ENCODE measurements at places on chromosomes 2 and 18. TPM values are rescaled to one million over a fixed set of nuclear protein-coding genes. Genes with fewer than 3 reads are reported as not detected.

FMNL2 gene
- 23.7 TPM for total RNA-seq

SPDYA gene
- total RNA-seq, result 3.0 TPM

ANKRD30B gene
- not detected for total RNA-seq

PASK gene
- 1.7 TPM for total RNA-seq

PARD6G gene
- 9.9 TPM for total RNA-seq

CTAGE1 gene
- not detected for total RNA-seq

SIX3 gene
- 0.19 TPM for total RNA-seq

UGT1A8 gene
- total RNA-seq, result not detected

RPRM gene
- 5.9 TPM for total RNA-seq

C1QL2 gene
- not detected for total RNA-seq

SP140L gene
- 6.0 TPM for total RNA-seq

SLC19A3 gene
- total RNA-seq, result 1.5 TPM

BBS5 gene
- total RNA-seq, result 7.5 TPM

FNDC4 gene
- total RNA-seq, result 3.3 TPM

- H3K27me3 ChIP-seq, result no peaks in the 10 kb centered on the region
- peak; percentile 45 for DNase-seq
- H3K27ac ChIP-seq, result peak overlapping the region; percentile 33
- peaks cover 10% of the 10 kb centered on the region for H3K4me1 ChIP-seq
- no peaks in the 10 kb centered on the region for H3K36me3 ChIP-seq
- no peak overlapping the region for H3K4me3 ChIP-seq
Measured at GRCh38 chr2:2600366-2600765, 269.3 kb upstream of the MYT1L start.

GRCh38 chr2:45232818-45233217, 223.6 kb upstream of the SIX2 start:
- no peak for DNase-seq
- H3K27ac ChIP-seq, result no peak overlapping the region
- H3K27me3 ChIP-seq, result no peaks in the 10 kb centered on the region
- no peak overlapping the region for H3K4me3 ChIP-seq
- H3K36me3 ChIP-seq, result no peaks in the 10 kb centered on the region

DNA sequence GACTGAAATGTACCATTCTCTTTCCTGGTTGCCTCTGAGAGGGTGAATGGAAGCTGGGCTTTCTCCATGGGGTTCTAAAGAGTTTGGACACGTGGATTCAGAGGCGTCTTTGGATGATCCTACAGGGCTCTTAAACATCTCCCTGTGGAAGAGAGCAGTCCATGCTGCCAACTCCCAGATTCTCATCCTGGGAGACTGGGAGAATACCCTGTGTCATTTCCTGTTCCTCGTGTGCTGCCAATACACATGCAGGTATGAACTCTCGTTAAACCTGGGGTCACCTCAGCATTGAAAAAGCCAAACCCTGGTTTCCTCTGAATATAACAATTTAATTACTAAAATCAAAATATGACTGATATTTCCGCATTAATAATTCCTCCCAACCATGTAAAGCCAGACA, 73.3 kb upstream of the NT5C1B start:
- no peak for DNase-seq
- H3K27me3 ChIP-seq, result no peaks in the 10 kb centered on the region
- H3K4me3 ChIP-seq, result no peak overlapping the region
- no peaks in the 10 kb centered on the region for H3K36me3 ChIP-seq

- H3K4me3 ChIP-seq, result peak overlapping the region; percentile 82
- DNase-seq, result no peak
- peak overlapping the region; percentile 97 for H3K27ac ChIP-seq
- H3K27me3 ChIP-seq, result no peaks in the 10 kb centered on the region
- peaks cover 28% of the 10 kb centered on the region for H3K36me3 ChIP-seq
Measured at GRCh38 chr2:55618025-55618274, 528 bp upstream of the PPP4R3B start.

GRCh38 chr2:203427061-203427460, 98.9 kb downstream of the ABI2 start:
- no peaks in the 10 kb centered on the region for H3K4me1 ChIP-seq
- no peak overlapping the region for H3K27ac ChIP-seq
- DNase-seq, result no peak
- H3K27me3 ChIP-seq, result no peaks in the 10 kb centered on the region
- no peaks in the 10 kb centered on the region for H3K36me3 ChIP-seq
- H3K4me3 ChIP-seq, result no peak overlapping the region

GRCh38 chr2:770776-771175, 93.6 kb upstream of the TMEM18 start:
- no peak overlapping the region for H3K27ac ChIP-seq
- H3K27me3 ChIP-seq, result no peaks in the 10 kb centered on the region
- DNase-seq, result no peak
- H3K36me3 ChIP-seq, result no peaks in the 10 kb centered on the region
- H3K4me3 ChIP-seq, result no peak overlapping the region

DNA sequence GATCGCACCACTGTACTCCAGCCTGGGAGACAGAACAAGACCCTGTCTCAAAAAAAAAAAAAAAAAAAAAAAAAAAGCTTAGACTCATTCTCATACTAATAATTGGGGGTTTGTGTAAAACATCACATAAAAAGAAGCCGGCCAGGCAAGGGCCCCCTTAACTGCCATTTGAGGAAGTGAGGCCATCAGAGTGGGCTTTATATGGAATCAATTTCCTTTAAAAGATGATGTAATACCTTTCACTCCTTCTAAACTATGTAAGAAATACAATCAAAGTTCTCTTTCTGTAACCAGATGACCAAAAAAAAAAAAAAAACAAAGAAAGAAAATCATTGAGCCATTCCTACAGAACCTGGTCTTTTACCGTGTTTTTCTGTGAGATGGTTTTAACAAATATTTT, 13.1 kb upstream of the GPR55 start:
- H3K27me3 ChIP-seq, result peaks cover 42% of the 10 kb centered on the region
- H3K4me1 ChIP-seq, result peaks cover 3% of the 10 kb centered on the region
- no peaks in the 10 kb centered on the region for H3K36me3 ChIP-seq
- H3K4me3 ChIP-seq, result no peak overlapping the region

- peak overlapping the region; percentile 27 for H3K27ac ChIP-seq
- no peaks in the 10 kb centered on the region for H3K27me3 ChIP-seq
- no peaks in the 10 kb centered on the region for H3K36me3 ChIP-seq
- peaks cover 31% of the 10 kb centered on the region for H3K4me1 ChIP-seq
- H3K4me3 ChIP-seq, result peak overlapping the region; percentile 89
Measured at GRCh38 chr18:34976534-34976898, 64.7 kb upstream of the MAPRE2 start.

- DNase-seq, result no peak
- H3K4me3 ChIP-seq, result no peak overlapping the region
- H3K27me3 ChIP-seq, result no peaks in the 10 kb centered on the region
- no peak overlapping the region for H3K27ac ChIP-seq
- H3K4me1 ChIP-seq, result no peaks in the 10 kb centered on the region
- no peaks in the 10 kb centered on the region for H3K36me3 ChIP-seq
Measured at GRCh38 chr2:37904993-37905392, 20.1 kb upstream of the RMDN2 start.

DNA sequence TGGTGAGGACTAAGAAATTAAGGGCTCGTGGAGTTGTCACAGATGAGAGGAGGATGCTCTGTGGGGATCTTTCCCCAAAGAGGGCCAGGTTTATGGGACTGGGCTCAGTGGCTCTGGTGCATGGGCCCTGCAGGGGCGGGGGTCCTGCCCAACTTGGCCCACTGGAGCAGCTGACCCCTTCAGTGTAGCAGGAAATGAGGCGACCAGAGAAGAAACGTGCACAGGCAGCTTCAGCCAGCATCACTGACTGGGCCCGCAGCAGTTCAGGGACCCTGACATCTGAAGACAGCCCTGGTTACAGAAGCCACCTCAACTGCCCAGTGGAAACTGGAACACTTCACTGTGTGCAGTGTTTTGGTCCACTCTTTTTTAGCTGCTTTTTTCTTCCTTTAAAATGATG, 72.8 kb downstream of the EMILIN2 start:
- DNase-seq, result peak; percentile 55
- peaks cover 77% of the 10 kb centered on the region for H3K36me3 ChIP-seq
- H3K4me3 ChIP-seq, result no peak overlapping the region

- no peaks in the 10 kb centered on the region for H3K27me3 ChIP-seq
- no peak overlapping the region for H3K4me3 ChIP-seq
- DNase-seq, result no peak
- no peaks in the 10 kb centered on the region for H3K36me3 ChIP-seq
- H3K27ac ChIP-seq, result no peak overlapping the region
Measured at GRCh38 chr18:647304-647703, 10.1 kb upstream of the TYMS start.

GRCh38 chr2:201909348-201909747, 103.0 kb downstream of the CDK15 start:
- no peaks in the 10 kb centered on the region for H3K4me1 ChIP-seq
- H3K27me3 ChIP-seq, result no peaks in the 10 kb centered on the region
- H3K36me3 ChIP-seq, result no peaks in the 10 kb centered on the region
- H3K4me3 ChIP-seq, result no peak overlapping the region
- no peak overlapping the region for H3K27ac ChIP-seq

- no peaks in the 10 kb centered on the region for H3K4me1 ChIP-seq
- DNase-seq, result no peak
- H3K27ac ChIP-seq, result no peak overlapping the region
- no peak overlapping the region for H3K4me3 ChIP-seq
Measured at GRCh38 chr18:31248783-31249521, 69.0 kb upstream of the DSG1 start.

DNA sequence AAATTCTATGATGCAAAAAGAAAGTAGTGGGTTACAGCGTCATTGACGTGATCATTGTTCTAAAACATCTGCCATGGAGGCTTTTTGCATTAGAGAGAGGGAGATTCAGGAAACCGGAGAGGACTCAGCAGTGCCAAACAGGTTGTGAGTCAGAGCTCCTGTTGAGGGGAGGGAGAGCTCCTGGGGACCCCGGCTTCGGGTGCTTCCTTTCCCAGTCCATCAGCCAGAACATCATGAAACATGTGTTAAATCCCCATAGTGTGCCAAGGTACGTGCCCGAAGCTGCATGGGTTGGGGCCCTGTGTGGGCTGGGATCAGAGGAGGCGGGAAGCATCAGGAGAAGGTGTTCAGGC, 791 bp upstream of the CYRIA start:
- peak overlapping the region; percentile 52 for H3K27ac ChIP-seq
- H3K36me3 ChIP-seq, result no peaks in the 10 kb centered on the region
- no peaks in the 10 kb centered on the region for H3K27me3 ChIP-seq
- H3K4me1 ChIP-seq, result peaks cover 51% of the 10 kb centered on the region

DNA sequence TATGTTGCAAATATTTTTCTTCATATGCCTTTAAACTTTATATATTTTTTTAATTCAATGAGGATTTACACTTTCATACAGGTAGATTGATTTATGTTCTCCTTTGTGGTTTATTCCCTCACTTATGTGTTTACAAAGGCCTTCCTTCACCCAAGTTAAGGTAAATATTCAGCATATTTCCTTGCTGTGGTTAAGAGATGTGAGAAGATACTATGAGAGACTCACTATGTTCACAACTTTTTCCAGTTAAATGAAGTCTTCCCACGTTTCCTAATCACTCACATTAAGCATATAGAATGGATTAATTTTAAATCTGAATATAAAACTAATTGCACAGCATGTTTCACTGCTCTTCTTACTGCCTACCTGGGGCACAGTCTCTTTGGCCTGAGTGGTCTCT, 597 bp downstream of the PECR start:
- peaks cover 11% of the 10 kb centered on the region for H3K4me1 ChIP-seq
- H3K27me3 ChIP-seq, result no peaks in the 10 kb centered on the region
- H3K4me3 ChIP-seq, result peak overlapping the region; percentile 64
- H3K36me3 ChIP-seq, result no peaks in the 10 kb centered on the region

- H3K4me3 ChIP-seq, result no peak overlapping the region
- H3K36me3 ChIP-seq, result no peaks in the 10 kb centered on the region
- H3K4me1 ChIP-seq, result peaks cover 8% of the 10 kb centered on the region
- no peak overlapping the region for H3K27ac ChIP-seq
- no peak for DNase-seq
- H3K27me3 ChIP-seq, result no peaks in the 10 kb centered on the region
Measured at GRCh38 chr2:219107758-219108157, 47.0 kb upstream of the IHH start.

DNA sequence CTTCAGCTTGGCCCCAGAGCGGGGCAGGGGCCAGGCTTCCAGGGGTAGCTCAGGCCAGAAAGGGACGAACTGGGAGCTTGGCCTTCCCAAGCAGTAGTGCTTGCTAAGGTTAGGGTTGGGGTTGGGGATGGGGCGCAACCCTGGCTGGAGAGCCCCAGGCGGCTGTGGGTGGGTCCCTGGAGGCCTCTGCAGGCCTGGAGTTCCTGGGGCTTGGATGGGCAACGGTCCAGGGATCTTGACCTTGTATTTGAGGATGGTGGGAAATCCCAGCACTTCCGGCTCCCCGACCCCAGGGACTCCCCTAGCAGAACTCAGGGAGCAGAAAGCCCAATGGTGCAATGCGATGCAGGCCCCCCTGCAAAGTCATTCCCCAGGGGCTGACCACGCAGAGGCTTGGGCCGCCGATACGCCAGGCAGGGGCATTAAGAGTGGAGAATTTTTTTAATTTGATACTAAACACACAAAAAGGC, 12.6 kb upstream of the MLPH start:
- H3K36me3 ChIP-seq, result no peaks in the 10 kb centered on the region
- peaks cover 47% of the 10 kb centered on the region for H3K4me1 ChIP-seq

GRCh38 chr2:181907057-181907456, 15.5 kb downstream of the ITPRID2 start:
- H3K27ac ChIP-seq, result no peak overlapping the region
- H3K36me3 ChIP-seq, result peaks cover 4% of the 10 kb centered on the region

- DNase-seq, result no peak
- no peak overlapping the region for H3K4me3 ChIP-seq
- no peak overlapping the region for H3K27ac ChIP-seq
Measured at GRCh38 chr18:68734308-68734707, 19.4 kb upstream of the TMX3 start.

- H3K27ac ChIP-seq, result no peak overlapping the region
- H3K4me3 ChIP-seq, result no peak overlapping the region
- DNase-seq, result no peak
- no peaks in the 10 kb centered on the region for H3K27me3 ChIP-seq
- H3K36me3 ChIP-seq, result no peaks in the 10 kb centered on the region
Measured at GRCh38 chr2:143146366-143146765, 17.1 kb downstream of the ARHGAP15 start.

DNA sequence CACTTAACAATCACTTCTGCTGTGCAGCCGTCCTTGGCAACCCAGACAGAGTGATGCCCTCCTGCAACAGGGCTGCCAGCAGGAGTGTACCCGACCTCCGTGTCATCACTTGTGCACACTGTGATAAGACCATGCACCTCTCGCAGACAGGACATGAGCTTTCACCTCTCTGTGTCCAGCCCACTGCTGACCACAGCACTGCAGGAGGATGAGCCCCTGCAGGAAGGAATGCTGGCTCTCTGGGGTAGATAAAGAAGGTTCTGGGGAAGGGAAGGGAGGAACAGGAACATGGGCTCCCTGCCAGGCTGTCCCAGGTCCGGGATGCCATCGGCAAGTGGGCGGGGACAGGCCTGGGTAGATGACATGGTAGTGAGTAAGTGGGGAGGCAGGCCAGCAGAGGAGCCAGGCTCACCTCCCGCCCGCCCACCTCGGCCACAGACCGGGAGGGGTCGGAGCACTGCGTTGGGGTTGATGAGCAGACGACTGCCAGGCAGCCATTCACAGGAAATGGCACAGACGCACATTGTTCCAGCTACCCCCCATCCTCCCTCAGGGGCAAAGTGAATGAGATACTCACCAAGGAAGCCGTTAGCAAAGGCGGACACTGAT, 18.6 kb upstream of the COL6A3 start:
- H3K4me3 ChIP-seq, result no peak overlapping the region
- H3K36me3 ChIP-seq, result no peaks in the 10 kb centered on the region
- H3K27me3 ChIP-seq, result no peaks in the 10 kb centered on the region
- no peak for DNase-seq
- peaks cover 35% of the 10 kb centered on the region for H3K4me1 ChIP-seq

GRCh38 chr18:48326901-48327675, 82.1 kb downstream of the ZBTB7C start:
- no peaks in the 10 kb centered on the region for H3K27me3 ChIP-seq
- H3K4me3 ChIP-seq, result no peak overlapping the region
- no peaks in the 10 kb centered on the region for H3K4me1 ChIP-seq
- no peak overlapping the region for H3K27ac ChIP-seq
- H3K36me3 ChIP-seq, result no peaks in the 10 kb centered on the region
- DNase-seq, result no peak
